Kidney (tissue), 22 donors: ENCODE measurements at places on chromosomes 7 and 10.

GRCh38 chr7:134400859-134401258 is 58.0 kb downstream of the AKR1B1 start:
- no peak for DNase-seq

DNA sequence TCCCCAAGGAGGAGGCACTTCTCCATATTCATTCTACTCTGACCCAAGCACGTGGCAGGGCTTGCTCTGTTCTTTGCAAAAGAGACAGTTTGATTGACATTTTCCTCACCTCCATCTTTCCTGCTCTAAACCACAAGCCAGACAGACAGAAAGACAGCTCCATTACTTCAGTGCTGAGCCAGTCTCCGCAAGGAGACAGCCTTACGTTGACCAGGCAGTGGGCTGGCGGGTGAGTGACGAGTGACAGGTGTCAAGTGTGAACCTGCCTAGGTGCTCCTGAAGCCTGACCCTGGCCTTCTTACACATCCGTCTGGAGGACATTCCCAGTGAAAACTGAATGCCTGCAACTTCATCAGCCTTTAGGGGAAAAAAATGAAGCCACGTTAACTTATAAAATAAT is 314.6 kb downstream of the TNS3 start:
- DNase-seq, result no peak

DNA sequence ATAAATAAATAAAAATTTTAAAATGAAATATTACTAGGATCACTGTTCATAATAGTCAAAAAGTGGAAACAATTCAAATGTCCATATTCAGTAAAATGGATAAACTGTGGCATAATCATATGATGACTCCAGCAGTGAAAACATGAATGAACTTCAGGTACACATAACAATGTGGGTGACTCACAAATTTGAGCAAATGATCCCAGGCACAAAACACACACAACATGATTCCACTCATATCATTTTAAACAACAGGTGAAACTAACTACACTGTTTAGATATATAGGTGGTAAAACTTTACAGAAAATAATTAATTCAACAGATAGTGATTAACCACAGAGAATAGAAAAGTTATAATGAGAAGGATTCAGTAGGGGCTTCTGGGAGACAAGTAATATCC is 14.7 kb upstream of the SAMD8 start:
- no peak for DNase-seq

DNA sequence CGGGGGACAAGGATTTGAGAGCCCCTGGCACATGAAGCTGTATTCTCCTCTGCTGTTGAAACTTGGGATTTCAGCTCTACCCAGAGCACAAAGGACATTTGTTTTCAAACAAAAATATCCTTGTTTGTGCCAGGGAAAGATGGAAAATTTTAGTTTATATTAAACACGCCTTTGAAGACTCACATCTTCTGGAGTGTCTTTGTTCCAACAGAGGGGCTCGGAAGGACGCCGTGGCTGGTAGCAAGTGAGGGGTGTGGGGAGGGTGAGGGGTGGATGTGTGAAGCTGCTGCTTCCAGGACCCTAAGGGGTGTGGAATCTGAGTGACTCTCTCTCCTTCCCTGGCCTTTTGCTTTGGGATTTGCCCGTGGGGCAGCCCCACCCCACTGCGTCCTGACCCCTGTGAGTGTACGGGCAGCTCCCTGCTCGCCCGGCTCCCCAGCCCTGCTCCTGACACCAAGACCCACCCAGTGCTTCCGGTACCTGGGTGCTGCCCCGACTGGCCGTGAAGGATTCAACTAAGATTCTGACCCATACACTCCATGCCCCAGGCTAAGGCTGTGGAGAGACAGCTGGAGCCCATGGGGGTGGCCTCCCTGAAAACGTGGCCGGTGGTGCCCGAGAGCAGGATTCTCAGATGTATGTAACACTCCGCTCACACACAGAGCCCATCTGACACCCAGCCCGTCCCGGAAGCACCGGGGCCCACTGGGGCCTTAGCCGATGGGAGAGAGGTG is 59.6 kb downstream of the ZRANB1 start:
- DNase-seq, result no peak

DNA sequence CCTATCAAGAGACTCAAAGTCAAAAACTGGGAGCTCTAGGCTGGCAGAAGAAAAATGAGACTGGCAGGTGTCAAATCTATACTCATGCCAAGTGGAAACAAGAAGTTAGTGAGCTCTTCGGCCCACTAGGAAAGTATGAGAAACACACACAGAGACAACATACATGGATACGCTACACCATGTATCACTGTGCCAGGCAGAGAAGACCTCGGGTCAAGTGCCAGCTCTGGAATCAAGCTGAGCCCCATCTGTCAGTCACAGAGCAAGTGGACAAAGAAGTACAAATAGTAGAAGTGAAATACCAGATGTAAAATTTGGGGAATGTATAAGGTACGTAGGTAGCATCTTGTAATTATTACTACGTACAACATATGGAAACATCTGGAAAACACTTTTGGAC is 62.4 kb downstream of the FAM13C start:
- no peak for DNase-seq

DNA sequence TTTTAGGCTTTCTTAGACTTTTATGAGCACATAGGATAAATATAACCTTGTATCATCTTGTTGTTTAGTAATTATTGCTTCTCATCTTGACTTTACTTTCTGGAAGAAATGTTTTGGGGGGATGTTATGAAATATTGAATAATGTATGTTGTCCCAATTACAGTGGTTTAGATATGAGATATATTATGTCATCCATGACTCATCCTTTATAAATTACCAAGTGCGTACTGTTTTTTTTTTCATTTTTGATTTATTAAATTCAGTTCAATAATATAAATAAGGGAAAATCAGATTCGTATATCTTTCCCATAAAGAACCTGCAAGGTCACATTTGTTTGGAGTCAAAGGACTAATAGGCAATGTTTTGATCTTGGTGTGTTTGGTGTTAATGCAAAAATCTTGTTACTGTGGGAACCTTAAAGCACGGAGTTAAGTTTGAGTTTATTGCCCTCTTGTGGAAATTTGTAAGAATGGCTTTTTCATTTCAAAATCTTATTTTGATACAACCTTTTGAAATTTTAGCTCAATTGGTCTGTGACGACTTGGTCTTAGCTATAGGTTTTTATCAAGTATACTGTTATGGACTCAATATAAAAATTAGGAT is 108.6 kb downstream of the SRI start:
- DNase-seq, result peak; percentile 60

- no peak for DNase-seq
Observed at GRCh38 chr7:26553582-26553981, 261.9 kb downstream of the SNX10 start.

DNA sequence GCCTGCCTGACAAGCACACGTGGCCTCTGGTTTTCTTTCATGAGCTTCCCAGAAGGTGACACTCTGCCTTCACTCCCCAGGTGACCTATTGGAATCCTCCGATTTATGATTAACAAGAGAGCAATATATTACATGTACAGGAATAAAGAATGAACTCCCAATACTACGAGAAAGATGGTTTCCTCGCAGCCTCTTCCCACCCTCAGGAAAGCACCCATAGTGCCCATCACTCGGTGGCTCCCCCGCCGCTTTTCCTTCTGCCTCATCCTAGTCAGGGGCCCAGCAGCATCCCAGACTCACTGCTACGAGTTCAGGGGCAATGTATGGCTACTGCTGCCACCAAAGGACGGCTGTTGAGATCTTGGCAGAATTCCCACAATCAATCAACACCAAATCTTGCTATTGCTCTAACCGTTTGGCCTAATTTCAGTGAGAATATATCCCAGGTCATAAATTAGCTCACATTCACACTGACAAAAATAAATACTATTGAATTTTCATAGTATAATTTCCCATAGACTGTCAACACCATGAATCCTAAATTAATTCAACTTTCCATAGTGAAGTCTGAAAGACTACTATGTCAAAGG is 196.3 kb downstream of the TNS3 start:
- DNase-seq, result no peak

DNA sequence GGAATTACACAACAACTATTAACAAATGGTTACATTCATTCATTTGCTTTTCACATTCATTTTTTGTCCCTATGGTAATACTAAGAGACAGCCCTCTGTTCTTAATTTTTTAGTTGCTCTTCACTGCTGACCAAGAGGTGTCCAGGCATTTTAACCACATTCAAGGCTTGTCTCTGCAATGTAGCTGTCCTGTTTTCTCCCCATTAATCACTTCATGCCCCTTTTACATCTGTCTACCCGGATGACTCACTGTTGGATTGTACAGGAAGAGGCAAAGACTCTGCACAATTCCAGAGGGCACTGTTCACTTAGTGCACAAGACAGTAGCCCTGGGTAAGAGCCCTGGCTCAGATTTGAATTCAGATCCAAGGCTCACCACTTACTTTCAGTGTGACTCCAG is 168.5 kb downstream of the NOC3L start:
- DNase-seq, result no peak

GRCh38 chr10:101935431-101935830 is 91.8 kb upstream of the KCNIP2 start:
- no peak for DNase-seq

DNA sequence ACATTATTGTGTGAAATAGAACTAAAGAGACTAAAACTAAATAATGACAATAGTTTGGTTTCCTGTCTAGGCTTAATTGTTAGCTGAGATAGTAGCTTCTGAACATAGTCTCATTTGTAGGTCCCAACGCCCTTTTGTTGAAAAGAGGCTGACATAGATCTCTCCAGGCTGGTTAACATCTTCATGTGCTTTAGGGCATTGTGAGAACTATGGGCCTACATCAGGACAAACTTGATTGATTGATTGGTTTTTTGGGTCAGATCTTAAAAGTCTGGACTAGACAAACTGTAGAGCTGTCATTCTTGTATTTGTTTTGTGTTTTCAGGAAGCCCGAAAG is 869 bp downstream of the CHCHD1 start:
- no peak for DNase-seq

- DNase-seq, result no peak
Observed at GRCh38 chr10:122387572-122387971, 13.1 kb downstream of the PLEKHA1 start.

DNA sequence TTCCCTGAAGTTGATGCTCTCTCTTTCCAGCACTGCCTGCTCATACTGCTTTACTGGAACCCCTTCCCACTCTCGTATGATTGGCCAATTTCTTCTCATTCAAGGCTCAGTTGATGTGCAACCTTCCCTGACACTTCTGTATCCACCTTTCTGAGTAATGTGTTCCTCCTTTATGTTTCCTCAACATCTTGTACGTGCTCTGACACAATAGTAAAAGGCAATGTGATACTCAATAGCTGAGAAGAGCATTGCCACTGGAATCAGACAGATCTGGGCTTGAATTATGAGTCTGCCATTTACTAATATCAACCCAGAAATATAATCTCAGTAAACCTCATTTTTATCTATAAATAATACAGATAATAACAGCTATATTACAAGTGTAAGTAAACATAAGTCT is 34.7 kb downstream of the ARL4A start:
- DNase-seq, result no peak

DNA sequence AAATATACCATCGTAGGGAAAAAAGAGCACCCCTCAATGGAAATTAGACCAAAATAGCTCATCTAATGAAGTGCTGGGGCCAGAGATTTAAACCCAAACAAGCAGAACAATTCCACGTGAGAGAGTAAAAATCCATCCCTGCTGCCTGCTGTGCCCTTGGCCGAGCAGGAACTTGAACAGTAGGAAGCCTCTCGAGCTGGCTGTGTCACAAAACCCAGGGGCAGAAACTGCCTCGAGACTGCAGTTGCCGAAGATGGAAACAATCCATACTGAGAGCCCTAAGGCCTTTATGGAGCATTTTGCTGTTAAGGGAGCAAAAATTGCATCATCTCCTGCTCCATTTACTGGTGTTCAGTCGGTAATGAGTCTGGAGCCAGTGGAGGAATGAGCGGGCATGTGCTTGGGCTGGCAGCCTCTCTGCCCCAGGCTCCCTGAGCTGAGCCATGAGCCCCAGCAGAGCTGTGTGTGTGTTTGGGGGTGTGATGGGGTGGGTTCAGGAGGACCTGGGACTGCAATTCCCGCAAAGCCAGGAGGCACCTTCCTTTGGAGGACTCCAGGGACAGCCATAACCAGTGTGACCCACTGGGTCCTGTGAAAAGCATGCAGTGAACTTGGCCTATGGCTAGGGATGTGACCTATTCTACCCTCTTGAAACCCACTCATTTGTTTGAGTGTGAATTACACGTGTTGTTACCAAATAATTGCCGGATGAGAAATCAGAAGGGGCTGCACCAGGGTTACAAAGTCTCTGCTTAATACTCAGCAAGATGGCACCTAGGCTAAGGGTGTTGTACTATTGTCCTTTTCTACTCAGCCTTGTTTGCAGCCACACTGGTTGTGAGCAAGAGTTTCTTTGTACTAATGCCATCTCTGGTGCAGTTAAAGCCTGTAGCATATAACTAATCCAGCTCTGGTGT is 58.3 kb downstream of the CDHR3 start:
- DNase-seq, result no peak

GRCh38 chr7:76514926-76515771 is 4.8 kb downstream of the UPK3B start:
- DNase-seq, result no peak
